ENCODE measurements at places on chromosomes 12 and 14. TPM values are rescaled to one million over a fixed set of nuclear protein-coding genes. Genes with fewer than 3 reads are reported as not detected.

- no peak for DNase-seq
- H3K27me3 ChIP-seq = no peaks in the 10 kb centered on the region
- no peak overlapping the region for H3K4me3 ChIP-seq
- H3K36me3 ChIP-seq = no peaks in the 10 kb centered on the region
- no peaks in the 10 kb centered on the region for H3K4me1 ChIP-seq
Measured at GRCh38 chr14:58193542-58193941, 6.4 kb upstream of the ACTR10 start.

- H3K4me3 ChIP-seq = no peak overlapping the region
- no peak overlapping the region for H3K27ac ChIP-seq
- no peak for DNase-seq
- no peaks in the 10 kb centered on the region for H3K4me1 ChIP-seq
- no peaks in the 10 kb centered on the region for H3K36me3 ChIP-seq
Measured at GRCh38 chr14:93320489-93320888, 12.3 kb downstream of the BTBD7 start.

DNA sequence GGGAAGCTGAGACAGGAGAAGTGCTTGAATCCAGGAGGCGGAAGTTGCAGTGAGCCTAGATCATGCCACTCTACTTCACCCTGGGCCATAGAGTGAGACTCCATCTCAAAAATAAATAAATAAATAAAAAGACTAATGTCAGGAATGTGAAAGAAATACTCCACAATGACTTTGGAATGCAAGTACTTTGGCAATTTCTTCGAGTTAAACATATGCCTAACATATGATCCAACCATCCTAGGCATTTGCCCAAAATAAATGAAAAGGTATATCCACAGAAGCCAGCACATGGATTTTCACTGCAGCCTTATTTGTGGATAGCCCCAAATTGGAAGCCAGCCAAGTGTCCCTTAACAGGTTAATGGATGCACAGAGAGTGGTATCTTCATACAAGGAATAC lies 357.9 kb upstream of the TMEM132C start:
- no peaks in the 10 kb centered on the region for H3K27me3 ChIP-seq
- no peak overlapping the region for H3K4me3 ChIP-seq
- H3K36me3 ChIP-seq = no peaks in the 10 kb centered on the region
- H3K27ac ChIP-seq = no peak overlapping the region
- H3K4me1 ChIP-seq = no peaks in the 10 kb centered on the region

DNA sequence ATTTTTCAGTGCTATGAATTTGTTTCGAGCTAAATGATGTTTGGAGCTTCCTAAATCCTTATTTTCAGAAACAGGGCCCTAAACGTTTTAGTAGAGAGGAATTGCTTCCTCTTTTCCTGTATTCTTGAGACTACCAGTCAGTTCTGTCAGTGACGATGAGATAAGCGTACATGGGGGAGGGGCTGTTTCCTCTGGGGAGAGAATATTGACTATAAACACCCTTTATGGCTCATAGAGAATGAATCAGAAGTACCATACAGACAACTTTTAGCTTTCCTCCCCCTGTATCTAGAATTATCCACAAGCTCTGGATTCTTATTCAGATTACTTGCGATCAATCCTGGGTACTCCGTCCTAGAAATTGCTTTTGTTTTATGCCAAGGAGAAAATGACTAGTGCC lies 5.1 kb downstream of the TBK1 start:
- no peak overlapping the region for H3K4me3 ChIP-seq
- H3K27me3 ChIP-seq = no peaks in the 10 kb centered on the region
- no peaks in the 10 kb centered on the region for H3K4me1 ChIP-seq
- H3K36me3 ChIP-seq = no peaks in the 10 kb centered on the region
- H3K27ac ChIP-seq = peak overlapping the region; percentile 43

DNA sequence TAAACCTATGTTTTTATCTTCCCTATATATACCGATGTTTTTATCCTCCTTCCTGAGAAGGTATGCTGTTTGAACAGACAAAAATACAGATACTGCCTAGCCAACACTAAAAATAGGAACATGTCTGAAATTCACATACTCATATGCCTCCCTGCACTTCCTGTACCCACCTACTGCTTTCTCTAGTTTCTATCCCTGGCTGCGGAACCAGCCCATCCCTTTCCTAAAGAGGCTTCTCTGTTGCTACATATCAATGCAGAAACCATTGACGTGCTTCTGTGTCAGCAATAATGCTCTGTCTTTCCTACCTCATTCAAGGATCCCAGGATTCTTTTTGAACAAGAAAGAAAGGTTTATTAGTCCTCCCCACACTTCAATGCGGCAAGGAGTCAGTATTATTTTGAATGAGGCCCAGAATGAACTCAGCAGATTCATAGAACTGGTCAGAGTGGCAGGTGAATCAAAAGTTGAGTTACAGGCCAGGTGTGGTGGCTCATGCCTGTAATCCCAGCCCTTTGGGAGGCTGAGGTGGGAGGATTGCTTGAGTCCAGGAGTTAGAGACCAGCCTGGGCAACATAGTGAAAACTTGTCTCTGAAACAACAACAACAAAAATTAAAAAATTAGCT lies 67.8 kb upstream of the NAP1L1 start:
- no peaks in the 10 kb centered on the region for H3K4me1 ChIP-seq
- no peaks in the 10 kb centered on the region for H3K27me3 ChIP-seq
- no peak overlapping the region for H3K4me3 ChIP-seq

- no peaks in the 10 kb centered on the region for H3K27me3 ChIP-seq
- H3K36me3 ChIP-seq = no peaks in the 10 kb centered on the region
- H3K27ac ChIP-seq = no peak overlapping the region
- no peak overlapping the region for H3K4me3 ChIP-seq
Measured at GRCh38 chr12:68446384-68446783, 114.2 kb upstream of the MDM1 start.

GRCh38 chr12:131357920-131358319 lies 353.0 kb upstream of the SFSWAP start:
- H3K27me3 ChIP-seq = no peaks in the 10 kb centered on the region
- no peaks in the 10 kb centered on the region for H3K36me3 ChIP-seq
- no peak for DNase-seq
- H3K4me1 ChIP-seq = no peaks in the 10 kb centered on the region
- peak overlapping the region; percentile 53 for H3K27ac ChIP-seq
- no peak overlapping the region for H3K4me3 ChIP-seq

DNA sequence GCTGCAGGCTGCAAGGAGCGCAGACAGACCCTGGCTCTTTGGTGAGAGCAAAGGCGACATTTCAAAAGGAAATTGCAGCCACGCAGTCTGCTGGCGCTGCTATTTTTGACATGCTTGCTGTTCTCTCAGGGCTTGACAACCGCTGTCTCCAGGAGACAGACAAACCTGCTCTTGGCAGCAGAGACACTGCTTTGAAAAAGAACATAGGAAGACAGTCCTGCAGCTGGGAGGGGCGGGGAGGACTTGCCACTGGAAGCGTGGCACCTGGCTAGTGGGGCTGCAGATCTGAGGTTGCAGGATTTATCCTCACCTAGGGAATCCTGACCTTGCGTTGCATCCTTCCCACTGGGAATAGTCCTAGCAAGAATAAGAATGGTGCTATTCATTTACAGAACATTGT lies 91.8 kb upstream of the KCNA1 start:
- no peaks in the 10 kb centered on the region for H3K27me3 ChIP-seq
- no peaks in the 10 kb centered on the region for H3K36me3 ChIP-seq
- DNase-seq = no peak
- H3K4me1 ChIP-seq = no peaks in the 10 kb centered on the region
- H3K4me3 ChIP-seq = no peak overlapping the region

- no peaks in the 10 kb centered on the region for H3K27me3 ChIP-seq
- H3K4me1 ChIP-seq = no peaks in the 10 kb centered on the region
- no peak overlapping the region for H3K4me3 ChIP-seq
- no peak for DNase-seq
Measured at GRCh38 chr14:71485833-71486232, 446.4 kb upstream of the RGS6 start.

DNA sequence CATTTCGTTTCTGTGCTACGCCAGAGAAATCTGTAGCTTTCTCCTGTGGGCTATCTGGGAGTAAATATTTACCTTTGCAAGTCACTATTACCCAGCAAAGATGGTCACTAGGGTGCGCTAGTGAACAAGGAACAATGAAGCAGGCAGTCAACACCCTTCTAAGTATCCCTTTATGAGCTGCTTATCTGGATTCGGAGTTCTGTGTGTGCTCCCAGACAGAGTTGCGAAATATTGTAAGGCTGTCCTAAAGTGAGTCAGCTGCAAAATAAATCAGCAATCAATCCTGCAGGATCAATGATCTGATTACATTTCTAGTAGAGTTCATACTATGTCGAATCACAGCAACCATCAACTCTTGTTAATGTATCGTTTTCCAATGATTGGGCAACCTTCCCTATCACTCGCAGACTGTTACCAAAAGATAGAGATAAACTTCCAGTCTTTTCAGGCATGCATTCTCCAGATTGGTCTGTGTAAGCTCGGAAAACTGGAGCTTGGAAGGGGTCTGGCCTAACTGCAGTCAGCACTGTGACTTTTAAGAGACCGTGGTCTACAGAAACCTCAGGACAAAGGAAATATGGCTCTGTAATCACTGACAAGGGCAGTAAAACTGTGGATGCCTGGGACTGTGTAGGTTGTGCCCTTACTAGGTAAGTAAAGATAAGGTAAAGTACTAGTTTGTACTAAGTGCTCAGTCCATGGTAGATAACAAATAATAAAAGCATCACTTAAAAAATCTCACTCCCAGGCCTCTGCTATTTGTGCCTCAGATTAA lies 133.5 kb downstream of the KCNK10 start:
- DNase-seq = peak; percentile 57
- H3K4me1 ChIP-seq = no peaks in the 10 kb centered on the region
- no peaks in the 10 kb centered on the region for H3K27me3 ChIP-seq
- H3K4me3 ChIP-seq = peak overlapping the region; percentile 20
- H3K36me3 ChIP-seq = no peaks in the 10 kb centered on the region

- H3K4me1 ChIP-seq = peaks cover 4% of the 10 kb centered on the region
- DNase-seq = no peak
- no peaks in the 10 kb centered on the region for H3K27me3 ChIP-seq
- H3K36me3 ChIP-seq = no peaks in the 10 kb centered on the region
Measured at GRCh38 chr12:2009623-2010022, 5.4 kb upstream of the DCP1B start.

- H3K4me3 ChIP-seq = no peak overlapping the region
- no peaks in the 10 kb centered on the region for H3K4me1 ChIP-seq
- H3K36me3 ChIP-seq = no peaks in the 10 kb centered on the region
- H3K27me3 ChIP-seq = no peaks in the 10 kb centered on the region
Measured at GRCh38 chr12:94560431-94561221, 89.7 kb downstream of the TMCC3 start.

DNA sequence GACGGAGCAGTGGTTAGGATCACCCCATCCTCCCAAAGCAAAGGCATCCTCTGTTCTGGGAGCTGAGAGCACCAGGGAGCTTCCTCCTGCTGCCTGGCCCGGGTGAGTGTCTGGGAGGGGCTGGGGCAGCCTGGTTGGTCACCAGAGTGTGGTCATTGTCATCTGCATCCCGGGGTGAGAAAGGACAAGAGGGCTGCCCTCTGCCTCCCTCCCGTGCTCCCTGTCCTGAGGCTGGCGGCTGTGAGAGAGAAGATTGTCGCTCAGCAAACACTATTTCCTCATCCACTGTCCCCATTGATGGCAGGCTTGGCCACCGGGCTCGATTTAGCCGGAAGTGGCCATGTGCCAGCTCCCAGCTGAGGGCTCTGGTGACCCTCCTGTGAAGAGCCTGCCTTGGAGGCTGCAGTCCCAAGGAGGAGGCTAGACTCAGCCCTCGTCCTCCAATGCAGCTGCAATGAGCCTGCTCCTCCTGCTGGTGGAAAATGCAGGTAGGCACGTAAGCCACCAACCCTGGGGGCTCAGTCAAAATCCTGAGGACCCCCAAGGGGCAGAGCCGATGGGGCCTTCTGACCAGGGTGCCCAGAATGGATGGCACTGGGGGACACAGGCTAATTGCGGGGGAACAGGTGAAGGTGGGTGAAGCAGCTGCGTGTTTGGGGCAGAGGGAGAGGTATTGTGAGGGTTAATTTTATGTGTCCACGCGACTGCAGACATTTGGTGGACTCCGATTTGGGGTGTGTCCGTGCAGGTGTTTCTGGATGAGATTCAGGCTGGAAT lies 155.7 kb downstream of the KIF26A start:
- H3K36me3 ChIP-seq = no peaks in the 10 kb centered on the region
- H3K27me3 ChIP-seq = no peaks in the 10 kb centered on the region

GRCh38 chr14:68397822-68398221 lies 395.0 kb downstream of the ZFP36L1 start:
- H3K4me3 ChIP-seq = no peak overlapping the region
- peak overlapping the region; percentile 78 for H3K27ac ChIP-seq
- H3K4me1 ChIP-seq = peaks cover 25% of the 10 kb centered on the region
- DNase-seq = peak; percentile 31

DNA sequence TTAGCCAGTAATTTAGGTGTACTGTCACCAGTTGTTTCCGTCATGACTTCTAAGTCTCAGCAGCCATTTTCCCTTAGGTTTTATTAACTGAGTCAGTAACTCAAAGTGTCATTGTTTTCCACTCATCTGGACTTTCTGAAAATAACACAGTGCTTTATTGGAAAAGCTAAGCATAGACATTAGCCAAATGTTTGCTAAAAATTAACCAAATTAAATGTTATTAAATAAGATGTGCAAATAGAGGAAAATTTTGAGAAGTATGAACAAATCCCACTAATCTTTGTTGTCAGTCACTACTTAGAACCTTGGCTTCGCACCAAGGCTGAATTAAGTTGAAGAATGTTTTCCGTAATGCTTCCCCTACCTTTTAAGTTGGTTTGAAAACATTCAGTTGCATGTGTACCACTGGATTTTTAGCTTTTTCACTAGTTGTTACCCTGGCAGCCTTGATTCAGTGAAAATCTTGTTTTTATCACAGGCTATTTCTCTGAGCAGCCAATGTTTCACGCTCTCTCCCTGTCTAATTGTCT lies 43.0 kb downstream of the BORCS5 start:
- peak overlapping the region; percentile 92 for H3K27ac ChIP-seq
- H3K36me3 ChIP-seq = no peaks in the 10 kb centered on the region
- peaks cover 17% of the 10 kb centered on the region for H3K4me1 ChIP-seq
- DNase-seq = no peak
- no peak overlapping the region for H3K4me3 ChIP-seq
- H3K27me3 ChIP-seq = no peaks in the 10 kb centered on the region

FAM181A gene
- total RNA-seq = not detected

BDKRB2 gene
- total RNA-seq = 4.6 TPM

TAS2R46 gene
- not detected for total RNA-seq

Data from uterus (tissue), 4 donors.